Kidney capillary endothelial cell (primary cell): ENCODE measurements at places on chromosomes 16 and 17.
A peak's percentile ranks its signal among the peaks of the same experiment; 100 is the strongest.

GRCh38 chr16:15464401-15465186 lies 30.2 kb downstream of the BMERB1 start:
- no peak for DNase-seq

GRCh38 chr17:16989953-16990860 lies 18.3 kb upstream of the TNFRSF13B start:
- no peak for DNase-seq

GRCh38 chr17:17902877-17903276 lies 66.1 kb upstream of the SREBF1 start:
- no peak for DNase-seq

GRCh38 chr16:166375-167121 lies 770 bp downstream of the HBM start:
- no peak for DNase-seq

DNA sequence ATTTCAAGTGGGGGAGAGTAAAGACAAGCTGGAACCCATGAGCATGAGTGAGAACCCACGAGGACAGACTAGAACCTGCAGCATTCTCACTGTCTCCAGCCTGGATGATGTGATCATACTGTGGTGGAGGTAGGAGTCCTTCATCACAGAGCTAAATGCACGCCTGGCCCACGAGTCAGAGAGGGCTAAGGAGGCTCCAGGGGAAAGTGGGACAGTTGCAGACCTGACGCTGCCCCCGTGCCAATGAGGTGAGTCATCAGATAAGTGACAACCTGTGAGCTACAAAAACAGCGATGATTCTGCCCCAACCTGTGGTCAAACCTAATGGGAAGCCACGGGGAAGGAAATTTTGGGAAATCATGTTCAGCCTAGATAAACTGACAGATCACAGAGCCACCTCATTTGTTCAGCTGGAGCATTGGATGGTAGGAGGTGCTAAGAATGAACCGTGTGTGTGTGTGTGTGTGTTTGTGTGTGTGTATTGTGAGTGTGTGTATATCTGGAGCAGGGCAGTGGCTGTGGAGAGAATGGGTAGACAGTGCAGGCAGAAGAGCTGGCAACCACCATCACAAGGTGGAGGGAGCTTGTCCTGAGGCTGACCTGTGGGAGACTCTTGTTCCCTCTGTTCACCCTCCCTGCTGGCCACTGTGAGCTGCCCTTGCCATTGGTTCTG lies 131.8 kb downstream of the UTP18 start:
- no peak for DNase-seq

GRCh38 chr16:84245956-84246678 lies 6.3 kb upstream of the KCNG4 start:
- no peak for DNase-seq

DNA sequence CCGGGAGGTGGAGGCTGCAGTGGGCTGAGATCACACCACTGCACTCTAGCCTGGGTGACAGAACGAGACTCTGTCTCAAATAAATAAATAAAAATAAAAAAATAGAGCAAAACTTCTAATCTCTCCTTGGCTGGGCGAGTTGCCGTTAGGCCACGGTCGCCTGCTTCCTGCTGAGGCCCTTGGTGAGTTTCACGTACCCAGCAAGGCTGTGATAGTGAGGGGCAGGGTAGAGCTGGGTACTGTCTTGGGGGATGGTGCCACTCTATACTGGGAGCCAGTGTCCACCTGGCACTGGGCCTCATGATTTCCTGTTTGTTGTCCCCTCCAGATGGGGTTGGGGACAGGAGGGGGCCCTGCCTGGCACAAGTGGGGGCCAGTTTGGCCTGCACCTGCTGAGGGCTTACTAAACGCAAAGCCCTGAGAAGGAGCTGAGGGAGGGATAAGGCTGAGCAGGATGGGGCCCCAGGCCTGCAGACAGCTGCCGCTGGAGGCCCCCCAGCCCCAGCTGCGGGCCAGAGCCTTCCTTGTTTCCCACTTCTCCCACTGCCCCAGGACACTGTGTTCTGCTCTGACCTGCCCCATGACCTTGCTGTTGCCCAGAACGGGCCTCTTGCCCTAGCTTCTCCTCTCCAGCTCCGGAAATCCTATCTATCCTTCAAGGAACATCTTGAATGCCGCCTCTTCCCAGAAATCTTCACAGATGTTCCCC lies 25.4 kb downstream of the GJD3 start:
- no peak for DNase-seq

GRCh38 chr16:69787883-69788282 lies 25.8 kb downstream of the WWP2 start:
- no peak for DNase-seq

GRCh38 chr17:16537130-16537458 lies 31.9 kb downstream of the ZNF287 start:
- no peak for DNase-seq

GRCh38 chr16:6967796-6968320 lies 364.8 kb upstream of the RBFOX1 start:
- DNase-seq, result no peak

GRCh38 chr17:19249681-19250080 lies 12.5 kb downstream of the EPN2 start:
- DNase-seq, result no peak

- DNase-seq, result no peak
Measured at GRCh38 chr17:34113089-34113488, 142.0 kb upstream of the CCL2 start.

- no peak for DNase-seq
Measured at GRCh38 chr16:50626868-50627267, 54.2 kb downstream of the SNX20 start.

DNA sequence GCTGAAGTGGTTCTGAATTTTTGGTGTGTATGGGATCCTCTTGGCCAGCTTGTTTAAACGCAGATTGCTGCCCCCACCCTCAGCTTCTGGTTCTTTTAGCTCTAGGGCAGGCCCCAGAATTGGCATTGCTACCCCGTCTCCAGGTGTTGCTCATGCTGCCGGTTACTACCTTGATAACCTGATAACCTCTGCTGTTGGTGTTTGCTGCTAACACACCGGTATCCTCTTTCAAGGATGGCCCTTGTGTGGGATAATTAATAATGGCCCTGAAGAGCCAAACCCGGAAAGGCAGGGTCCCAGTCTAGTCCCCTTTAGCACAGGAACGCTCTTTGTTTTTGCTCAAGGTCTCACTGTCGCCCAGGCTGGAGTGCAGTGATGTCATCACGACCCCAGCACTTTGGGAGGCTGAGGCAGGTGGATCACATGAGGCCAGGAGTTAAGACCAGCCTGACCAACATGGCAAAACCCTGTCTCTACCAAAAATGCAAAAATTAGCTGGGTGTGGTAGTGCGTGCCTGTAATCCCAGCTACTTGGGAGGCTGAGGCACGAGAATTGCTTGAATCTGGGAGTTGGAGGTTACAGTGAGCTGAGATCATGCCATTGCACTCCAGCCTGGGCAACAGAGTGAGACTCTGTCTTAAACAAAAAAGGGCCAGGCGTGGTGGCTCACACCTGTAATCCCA lies 1.3 kb upstream of the ST3GAL2 start:
- DNase-seq, result no peak

DNA sequence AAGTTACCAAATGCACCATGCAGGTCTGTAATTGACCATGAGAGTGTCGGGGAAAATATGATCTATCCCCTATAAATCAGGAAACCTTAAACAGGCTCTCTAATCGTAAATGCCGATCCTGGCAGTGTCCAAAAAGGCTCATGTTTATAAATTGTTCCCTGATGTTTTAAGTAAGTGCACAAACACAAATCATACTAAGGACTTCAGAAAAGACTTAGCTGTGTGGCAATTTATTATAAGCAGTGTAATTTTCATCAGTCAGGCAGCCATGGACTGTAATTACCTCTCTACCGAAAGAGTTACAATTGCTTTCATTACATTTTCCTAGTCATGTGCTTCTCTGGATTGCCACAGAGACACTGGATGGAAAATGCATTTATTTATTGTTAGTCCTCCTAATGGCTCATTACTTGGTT lies 73.4 kb upstream of the COX10 start:
- DNase-seq, result no peak

DNA sequence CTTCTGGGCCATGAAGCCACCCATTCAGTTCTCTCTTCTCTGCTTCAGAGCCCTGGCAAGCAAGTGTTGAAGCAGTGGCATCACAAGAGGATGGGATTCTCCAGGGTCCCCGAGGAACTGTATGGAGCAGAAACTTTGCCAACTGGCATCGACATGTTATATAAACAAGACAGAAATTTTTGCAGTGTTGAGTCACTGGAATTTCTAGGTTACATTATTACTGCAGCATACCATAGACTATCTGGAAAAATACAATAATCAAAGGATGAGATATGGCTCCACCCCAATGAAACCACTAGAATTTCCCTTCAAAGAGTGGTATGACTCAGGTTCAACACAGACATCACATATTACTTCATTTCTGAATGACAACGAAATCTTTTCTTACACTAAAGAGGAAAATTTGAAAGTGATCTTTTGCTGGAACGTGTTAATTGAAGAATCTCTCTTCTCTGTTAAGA lies 343.0 kb upstream of the DYNLRB2 start:
- no peak for DNase-seq

DNA sequence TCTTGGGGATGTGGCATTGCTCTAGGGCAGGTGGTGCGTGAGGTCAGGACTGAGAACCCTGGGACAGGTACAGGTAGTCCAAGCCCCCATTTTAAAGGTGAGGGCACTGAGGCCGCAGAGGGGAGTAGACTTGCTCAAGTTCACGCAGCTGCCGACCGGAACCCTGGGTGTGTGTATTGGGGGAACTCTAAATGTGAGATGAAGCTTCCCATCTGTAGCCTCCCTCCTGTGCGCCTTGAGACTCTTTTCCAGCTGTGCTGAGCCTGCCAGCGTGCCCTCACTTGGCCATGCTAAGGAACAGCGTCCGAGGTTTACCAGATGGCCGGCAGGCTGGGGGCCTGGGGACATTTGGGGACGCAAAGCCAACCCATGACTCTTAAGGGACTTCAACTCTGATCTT lies 79.0 kb upstream of the CDC42EP4 start:
- no peak for DNase-seq

DNA sequence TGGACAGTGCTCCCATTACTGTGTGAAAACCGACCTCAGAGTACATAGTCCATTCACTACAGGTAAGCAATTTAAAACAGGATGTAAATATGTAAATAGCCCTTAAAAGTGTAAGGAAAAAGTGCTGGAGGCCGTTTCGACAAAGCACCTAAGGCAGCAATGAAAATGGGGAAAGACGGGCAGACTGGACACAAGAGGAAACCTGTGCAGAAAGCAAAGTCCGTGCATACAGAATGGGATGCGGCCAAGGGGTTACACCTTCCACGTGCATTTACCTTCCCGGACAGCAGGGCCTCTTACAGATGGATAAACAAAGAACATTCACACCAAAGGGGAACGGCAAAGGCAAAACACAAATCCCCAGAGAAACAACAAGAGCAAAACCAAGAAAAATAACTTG lies 32.0 kb downstream of the LMF1 start:
- DNase-seq, result no peak

- DNase-seq, result no peak
Measured at GRCh38 chr16:66058172-66058691, 308.3 kb upstream of the CDH5 start.

DNA sequence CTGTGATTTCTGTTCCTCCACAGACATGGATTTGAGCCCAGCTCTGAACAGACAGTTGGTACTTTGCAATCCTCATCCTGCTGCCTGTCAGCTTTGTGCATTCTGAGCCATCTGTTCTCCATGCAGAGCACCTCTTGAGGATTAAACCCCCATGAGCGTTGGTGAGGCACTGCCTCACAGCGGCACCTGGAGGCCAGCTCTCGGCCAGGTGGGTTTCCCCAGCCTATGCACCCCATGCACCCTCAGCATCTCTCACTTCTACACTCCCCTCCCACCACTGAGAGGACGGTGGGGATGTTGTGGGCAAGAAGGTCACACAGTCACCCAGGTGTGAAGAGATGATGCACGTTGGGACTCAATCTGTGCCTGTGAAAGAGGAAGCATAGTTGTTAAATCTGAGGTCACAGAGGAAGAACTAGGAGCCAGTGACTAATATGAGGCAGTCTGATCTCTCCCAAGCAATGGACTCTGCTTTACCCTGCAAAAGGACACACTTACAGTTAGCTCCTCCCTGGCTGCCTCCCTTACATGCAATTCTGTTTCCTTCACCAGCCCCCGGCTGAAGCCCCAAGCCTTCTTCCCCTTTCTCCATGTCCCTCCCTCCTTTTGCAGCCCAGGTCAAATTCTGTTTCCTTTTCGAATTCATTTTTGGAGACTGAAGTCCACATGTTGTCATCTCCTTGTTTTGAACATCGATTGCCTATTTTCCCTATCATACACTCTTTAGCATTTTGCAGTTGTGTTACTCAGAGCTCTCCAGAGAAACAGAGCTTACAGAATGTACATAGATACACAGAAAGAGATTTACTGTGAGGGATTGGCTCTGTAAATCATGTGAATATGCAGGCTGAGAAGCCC lies 58.5 kb downstream of the HS3ST3B1 start:
- DNase-seq, result no peak

- DNase-seq, result peak; percentile 28
Measured at GRCh38 chr16:77723108-77723514, 797 bp downstream of the NUDT7 start.

DNA sequence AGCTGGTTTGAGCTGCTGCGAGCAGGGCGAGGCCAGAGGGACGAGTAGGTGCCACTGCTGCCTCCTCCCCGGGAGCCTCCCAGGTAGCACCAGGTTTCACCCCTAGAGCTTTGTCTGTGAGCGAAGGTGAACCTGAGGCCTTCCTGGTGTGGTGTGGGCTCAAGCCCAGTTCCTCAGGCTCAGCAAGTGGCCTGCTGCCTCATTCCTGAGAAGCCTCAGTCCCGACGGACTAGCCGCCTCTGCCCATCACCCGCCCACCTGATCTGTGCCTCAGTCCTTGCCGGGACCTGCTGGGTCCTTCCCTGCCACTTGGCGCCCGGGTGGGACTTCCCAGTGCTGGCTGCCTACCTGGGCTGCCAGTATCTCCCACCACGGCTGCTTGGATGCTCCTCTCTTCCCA lies 1.7 kb downstream of the NLRC3 start:
- DNase-seq, result no peak

DNA sequence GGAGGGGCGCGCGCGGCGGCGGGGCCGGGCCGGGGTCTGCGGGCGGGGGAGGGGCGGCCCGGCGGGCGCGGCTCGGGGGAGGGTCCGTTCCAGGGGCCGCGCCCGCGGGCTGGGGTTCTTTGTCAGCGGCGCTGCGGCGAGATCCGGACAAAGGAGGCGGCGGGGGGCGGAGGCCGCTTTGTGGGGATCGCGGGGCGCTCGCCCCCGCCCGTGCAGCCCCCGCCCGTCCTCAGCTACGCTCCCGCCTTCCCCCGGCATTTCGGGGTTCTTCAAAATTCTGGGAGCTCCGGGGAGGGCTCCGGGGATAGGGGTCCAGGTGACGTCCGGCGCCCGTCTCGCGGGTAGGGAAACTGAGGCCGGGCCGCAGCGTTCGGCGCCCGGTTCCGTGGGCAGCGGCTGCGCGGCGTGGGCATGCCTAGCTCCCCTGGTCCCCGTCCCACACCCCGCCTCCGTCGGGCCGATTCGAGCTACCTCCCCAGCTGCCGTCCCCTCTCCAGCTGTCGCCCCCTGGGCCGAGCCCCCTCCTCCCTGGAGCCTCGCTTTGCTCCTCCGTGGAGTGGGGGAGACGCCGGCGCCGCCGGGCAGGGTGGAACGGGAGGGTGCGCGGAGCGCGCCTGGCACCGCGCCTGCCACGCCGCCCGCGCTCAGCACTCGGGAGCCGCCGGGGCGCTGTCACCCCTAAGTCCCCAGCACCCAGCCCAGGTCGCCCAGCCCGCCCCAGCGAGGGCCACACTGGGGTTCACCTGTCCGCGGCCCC lies 546 bp downstream of the SNN start:
- no peak for DNase-seq

- no peak for DNase-seq
Measured at GRCh38 chr17:47742319-47743181, 9.5 kb downstream of the TBX21 start.
